ENCODE measurements at places on chromosomes 12 and 14.

GRCh38 chr14:30551460-30551859 lies 7.5 kb upstream of the G2E3 start:
- no peak for DNase-seq

DNA sequence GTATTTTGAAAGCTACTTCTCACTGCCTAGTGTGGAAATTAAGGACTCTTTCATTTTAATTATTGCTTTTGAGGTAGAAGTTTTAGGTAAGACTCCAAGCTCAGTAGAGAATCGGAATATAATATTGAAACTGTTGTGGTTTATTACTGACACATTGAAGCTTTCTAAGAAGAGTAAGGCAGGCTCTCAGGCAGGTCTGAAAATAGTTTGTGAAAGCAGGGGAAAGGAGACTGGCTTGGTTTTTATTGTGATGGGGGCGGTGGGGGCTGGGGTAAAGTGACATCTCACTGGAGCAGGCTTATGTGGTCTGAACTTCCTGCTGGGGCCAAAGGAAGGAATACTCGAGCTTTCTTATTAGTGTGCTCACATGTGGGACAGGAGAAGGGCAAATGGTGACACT lies 79.5 kb downstream of the OTOGL start:
- DNase-seq, result no peak

- no peak for DNase-seq
These were observed 3.2 kb upstream of the C12orf42 start for GRCh38 chr12:103498990-103499389.

DNA sequence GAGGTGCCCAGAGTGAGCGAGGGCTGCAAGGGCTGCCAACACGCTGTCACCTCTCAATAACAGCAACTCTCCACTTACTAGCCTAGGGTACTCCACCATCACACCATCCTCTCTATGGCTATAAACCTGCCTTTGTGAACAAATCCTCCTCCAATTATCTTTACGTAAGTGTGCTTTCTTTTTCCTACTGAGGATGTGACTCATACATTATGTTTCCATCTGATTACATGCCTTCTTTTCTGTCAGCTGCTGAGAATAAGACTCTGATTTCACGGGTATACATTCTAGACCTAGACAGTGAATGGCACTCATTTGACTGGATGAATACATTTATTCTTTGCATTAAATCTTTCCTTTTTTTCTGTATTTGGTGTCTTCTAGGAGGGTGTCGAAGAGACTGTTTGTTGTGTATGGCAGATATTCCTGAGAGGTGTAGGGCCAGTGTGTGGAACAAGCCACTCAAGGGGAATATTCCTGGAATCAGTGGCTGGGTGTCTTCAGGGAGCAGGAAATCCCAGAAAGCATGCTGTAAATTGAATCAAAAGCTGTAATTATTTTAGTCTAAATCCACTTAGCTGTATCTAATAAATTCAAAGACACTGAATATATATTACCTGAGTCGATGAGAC lies 327.3 kb upstream of the TMTC1 start:
- no peak for DNase-seq

Measured in NCI-H82 (cell line).